ENCODE measurements at places on chromosomes 11 and 22.

GRCh38 chr11:133999355-133999754 lies 42.6 kb upstream of the IGSF9B start:
- DNase-seq: no peak

GRCh38 chr11:60528465-60528864 lies 13.3 kb downstream of the MS4A13 start:
- DNase-seq: no peak

- DNase-seq: no peak
Measured at GRCh38 chr11:14364322-14364721, 5.3 kb upstream of the RRAS2 start.

DNA sequence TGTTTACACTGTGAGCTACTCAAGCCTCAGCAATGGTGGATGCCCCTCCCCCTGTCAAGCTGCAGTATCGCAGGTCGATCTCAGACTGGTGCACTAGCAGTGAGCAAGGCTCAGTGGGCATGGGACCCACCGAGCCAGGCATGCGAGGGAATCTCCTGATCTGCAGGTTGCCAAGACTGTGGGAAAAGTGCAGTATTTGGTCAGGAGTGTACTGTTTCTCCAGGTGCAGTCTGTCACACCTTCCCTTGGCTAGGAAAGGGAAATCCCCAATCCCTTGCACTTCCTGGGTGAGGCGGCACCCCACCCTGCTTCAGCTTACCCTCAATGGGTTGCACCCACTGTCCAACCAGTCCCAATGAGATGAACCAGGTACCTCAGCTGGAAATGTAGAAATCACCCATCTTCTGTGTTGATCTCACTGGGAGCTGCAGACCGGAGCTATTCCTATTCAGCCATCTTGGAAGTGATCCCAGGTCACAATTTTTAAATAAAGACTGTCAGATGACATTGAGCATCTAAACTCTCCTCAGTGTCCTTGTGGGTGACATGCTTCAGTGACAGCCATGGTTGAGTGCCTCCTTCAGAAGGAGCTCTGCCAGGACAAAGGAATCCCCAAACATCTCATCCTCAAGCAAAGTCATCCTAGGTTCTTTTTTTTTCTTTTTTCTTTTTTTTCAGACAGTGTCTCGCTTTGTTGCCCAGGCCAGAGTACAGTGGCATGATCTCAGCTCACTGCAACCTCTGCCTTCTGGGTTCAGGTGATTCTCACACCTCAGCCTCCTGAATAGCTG lies 10.8 kb downstream of the SLC22A24 start:
- peak; percentile 17 for DNase-seq

DNA sequence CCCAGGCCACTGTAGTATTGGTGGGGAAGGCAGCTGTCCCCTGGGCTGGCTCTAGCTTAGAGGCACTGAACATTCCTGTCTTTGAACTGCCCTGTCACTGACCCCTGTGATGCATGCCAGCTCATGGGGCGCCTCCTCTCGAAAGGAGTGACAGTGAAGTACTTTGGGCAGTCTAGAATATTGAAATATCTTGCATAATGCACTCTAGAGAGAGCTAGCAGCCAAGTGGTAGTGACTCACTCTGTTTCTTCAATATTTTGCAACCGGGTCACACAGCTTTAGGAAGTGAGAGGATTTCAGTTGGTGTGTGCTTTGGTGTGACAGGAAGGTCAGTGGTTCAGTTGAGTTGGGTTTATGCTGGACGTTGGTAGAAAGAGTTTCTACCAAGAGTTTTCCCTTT lies 35.5 kb upstream of the ST14 start:
- DNase-seq: no peak
